ENCODE measurements at places on chromosomes 2 and 18.

DNA sequence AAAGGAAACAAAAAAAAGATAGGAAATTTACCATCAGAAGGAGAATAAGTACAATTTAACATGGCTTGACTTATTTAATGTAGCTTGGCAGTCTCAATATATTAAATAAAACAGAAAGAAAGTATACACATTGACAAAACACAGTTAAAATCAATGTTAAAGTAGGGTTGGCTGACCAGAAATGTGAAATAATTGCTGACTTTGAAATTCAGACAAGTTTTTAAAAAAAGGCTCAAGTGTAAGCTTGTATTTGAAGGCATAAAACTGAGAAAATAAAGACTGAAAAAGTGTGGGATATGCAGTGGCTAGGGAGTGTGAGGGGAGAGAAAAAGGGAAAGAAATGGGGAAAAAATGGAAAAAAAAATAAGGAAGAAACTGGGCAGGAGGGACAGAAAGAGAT lies 665.8 kb downstream of the LRP1B start:
- no peak for DNase-seq

- no peak for DNase-seq
Measured at GRCh38 chr2:14306268-14306861, 326.2 kb upstream of the LRATD1 start.

DNA sequence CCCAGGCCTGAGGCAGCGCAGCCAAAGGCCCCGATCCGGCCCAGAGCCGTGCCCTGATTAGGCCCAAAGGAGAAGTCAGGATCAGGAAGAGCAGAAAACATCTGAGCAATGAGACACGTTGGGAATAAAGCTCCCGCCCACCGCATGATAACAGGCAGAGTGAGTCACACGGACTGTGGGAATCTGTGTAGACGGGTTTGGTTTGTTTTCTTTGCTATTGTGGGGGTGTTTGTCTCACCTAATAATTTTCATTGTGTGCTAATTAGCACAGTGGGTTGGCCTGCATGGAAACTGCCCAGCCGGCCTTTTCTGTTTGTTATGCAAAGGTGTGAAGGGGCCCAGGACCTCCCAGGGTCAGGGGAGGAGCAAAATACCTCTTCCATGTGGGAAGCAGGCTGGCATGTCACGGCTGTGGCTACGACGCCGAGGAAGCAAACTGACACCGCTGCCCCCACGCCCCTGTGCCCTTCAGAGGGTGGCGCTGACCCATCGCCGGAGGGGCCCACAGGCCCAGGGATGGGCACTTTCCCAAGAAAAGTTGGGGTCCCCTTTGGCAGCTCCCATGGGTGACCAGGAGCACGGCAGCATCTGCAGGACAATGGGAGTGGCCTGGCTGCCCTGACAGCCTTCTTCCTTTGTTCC lies 68.4 kb upstream of the CTDP1 start:
- DNase-seq: peak; percentile 47

GRCh38 chr2:79223539-79223938 lies 64.0 kb upstream of the REG3A start:
- DNase-seq: no peak

DNA sequence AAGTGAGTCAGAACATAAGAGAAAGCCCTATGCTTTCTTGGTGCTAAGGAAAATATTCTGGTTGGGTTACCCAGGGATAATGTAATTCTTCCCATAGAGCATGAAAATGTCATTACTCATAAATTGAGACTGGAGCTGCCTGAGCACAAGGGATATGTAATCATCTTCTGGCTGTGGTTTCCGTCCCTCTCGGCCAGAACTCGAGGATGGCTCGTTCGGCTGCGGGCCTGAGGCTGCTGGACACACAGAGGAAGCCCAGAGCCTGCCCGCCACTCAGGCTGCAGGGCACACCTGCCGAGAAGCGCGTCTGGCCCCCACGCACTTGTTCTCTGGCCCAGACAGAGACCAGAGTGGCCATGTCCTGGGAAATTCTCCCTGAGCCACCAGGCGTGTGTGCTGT lies 104.9 kb downstream of the ASAP2 start:
- DNase-seq: peak; percentile 80

DNA sequence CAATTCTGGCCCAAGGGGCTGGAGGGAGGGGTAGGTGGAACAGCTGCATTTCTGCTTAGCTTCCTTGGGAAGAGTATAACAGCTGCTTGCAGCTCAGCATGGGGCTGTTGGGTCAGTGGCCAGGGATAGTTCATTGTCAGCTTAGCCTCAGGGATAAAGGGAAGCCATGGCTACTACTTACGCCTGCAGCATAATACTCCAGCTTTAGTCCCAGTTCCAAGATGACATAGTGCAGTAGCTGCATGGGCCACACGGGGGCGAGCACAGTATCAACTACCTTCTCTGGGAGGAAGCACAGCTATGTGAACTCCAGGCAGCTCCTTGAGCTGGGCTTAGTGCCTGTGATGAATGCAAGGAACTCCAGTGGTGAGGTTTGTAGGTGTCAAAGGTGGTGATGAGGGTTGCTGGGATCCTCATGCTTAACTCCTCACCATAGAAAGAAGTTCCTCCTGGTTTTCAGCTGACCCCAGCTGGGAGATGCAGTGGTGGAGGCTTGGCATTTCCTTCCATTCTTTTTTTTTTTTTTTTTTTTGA lies 35.4 kb upstream of the RHOB start:
- peak; percentile 68 for DNase-seq

GRCh38 chr2:58845011-58845410 lies 603.9 kb upstream of the FANCL start:
- DNase-seq: no peak

DNA sequence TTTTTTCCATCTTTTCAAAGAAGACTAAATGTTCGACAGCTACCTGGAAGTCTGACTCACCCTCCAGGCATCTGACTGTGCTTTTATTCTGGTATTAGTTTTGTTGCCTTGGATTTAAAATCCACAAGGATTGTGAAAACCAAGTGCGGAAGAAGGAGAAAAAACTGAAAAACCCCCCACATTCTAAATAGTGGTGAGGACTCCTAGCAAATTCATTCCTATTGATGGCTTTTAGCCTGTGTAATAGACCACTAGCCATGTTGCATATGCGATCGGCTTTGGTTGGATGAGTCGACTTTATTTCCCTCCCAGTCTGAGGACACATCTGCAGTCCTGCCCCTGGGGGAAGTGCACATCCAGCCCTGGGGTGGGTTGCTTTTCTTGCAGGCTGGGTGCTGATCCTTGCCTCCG lies 16.9 kb downstream of the LDLRAD4 start:
- DNase-seq: no peak
